ENCODE measurements at places on chromosomes 7 and 10.

DNA sequence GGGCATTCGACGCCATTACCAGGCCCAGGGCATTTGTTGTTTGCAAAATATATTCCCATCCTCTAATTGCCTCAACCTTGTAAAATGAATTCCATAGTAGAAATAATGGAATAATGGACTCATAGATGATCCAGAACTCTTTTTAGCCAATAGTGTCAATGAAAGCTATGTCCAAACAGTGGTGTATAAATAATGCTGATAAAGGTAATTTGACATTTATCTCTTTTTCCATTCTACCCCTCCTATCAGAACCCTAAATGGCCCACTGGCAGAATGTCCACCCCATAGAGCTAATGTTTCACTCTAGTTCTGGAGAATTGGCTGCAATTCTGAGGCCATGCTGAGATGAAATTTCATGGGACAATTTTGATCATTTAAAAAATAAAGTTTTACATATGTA is 76.4 kb upstream of the DLX6 start:
- no peak for DNase-seq

DNA sequence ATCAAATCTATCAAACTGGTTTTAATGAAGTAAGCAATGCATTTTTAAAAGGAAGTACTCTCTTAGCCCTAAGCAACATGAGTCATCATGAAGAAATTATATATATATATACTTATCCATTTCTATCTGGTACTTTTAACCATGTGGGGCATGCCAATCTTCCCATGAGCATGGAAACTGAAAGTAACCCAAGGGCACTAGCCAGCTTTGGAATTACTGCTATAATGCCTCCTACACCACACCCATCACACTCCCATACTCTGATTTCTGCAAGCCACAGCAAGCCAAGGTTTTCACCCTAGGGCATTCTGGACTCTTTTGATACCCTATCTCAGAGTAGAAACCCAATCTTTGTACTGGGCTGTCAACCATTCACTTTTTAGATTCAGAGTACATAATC is 204.6 kb downstream of the IMMP2L start:
- no peak for DNase-seq

DNA sequence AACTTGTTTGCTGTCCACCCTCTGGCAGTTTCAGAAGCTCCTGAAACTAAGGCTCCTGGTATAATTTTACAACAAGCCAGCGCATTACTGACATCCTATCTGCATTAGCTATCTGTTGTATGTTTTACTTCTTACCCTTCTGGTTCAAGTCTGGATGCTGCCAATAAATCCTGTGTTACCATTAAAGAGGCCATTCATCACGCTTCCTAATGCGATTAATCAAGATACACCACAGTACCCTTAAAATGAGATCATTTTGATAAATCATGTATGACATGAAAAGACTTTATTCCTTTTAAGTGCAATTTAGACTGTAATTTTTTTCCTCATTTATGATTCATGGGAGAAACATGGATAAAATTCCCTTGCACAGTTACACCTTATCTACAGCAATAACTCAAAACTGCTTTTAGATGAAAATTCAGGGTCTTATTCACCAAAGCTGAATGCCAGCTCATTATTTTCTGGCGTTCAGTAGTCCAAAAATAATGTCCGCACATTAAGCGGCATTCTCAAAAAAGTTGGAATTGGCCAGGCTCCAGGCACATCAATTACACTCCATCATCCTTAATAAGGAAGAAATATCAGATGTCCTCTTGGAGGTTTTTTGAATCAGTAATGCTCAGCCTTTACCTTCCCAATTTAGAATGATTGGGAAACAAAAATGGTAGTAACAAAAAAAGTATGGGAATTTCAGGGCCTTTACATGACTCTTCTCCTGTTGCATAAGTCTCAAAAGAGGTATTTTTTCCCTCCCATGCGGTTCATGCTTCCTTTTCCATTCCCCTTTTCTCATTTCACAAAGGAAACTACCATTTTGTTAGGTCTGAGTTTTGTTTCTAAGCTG is 878.5 kb downstream of the LRMDA start:
- no peak for DNase-seq

DNA sequence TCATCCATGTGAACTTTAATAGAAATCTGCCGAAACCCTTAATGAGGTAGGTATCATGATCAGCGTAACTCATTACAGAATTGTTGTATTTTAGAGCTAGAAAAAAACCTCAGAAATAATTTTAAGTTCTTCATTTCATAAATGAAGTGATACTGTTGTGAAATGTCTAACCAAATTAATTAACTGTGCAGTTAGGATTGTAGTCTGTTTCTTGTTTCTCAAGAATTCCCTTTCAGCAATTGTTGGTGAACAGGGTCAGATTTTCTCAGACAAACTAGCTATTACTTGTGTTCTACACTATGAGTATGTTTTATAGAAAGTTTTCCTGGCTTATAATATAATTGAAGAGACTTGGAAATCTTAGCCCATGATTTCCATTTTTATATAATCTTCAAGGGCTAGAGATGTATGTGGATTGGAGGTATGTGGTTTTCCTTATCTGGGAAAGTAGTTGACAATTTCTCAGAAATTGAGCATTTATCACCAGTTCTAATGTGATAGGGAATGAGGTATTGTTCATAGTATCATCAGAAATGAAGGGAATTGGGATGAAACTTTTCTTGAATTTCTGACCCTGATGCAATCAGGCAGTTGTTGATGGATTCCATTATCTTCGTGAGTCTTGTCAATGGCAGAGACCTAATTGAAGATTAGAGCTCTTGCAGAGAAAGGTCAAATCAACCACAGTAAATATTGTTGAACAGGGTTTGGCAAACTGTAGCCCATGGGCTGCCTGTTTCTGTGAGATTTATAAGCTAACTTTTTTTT is 55.0 kb downstream of the ST7 start:
- DNase-seq, result no peak

Measured in activated CD4-positive, alpha-beta T cell treated with anti-CD3 and anti-CD28 coated beads for 1 hour (primary cell).